ENCODE measurements at places on chromosomes 2 and 18.

- DNase-seq, result no peak
These were observed 235.3 kb downstream of the DYM start for GRCh38 chr18:49225160-49225559.

GRCh38 chr2:238389988-238390589 is 36.6 kb upstream of the ASB1 start:
- no peak for DNase-seq

- DNase-seq, result no peak
These were observed 464 bp downstream of the CYBRD1 start for GRCh38 chr2:171522788-171523087.

- no peak for DNase-seq
These were observed 24.6 kb downstream of the ANO7 start for GRCh38 chr2:241213041-241213440.

DNA sequence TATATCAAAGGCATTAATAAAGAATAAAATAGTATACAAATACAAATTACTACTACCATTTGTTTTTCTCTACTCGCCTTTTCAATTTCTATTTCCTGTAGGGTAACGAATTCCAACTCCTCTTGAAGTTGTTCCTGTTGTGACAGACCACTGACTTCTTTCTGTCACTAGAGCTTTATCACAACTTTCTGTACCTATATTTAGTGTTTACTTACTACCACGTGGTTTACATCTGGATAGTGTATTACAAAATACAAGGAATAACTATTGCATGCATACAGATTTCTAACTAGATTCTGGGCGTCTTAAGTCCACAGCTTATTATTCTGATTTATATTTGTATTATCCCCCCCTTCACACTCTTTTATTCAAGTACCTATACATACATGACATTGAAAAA is 22.3 kb downstream of the NBAS start:
- no peak for DNase-seq

- no peak for DNase-seq
These were observed 44.7 kb downstream of the TTC32 start for GRCh38 chr2:19857100-19857499.

DNA sequence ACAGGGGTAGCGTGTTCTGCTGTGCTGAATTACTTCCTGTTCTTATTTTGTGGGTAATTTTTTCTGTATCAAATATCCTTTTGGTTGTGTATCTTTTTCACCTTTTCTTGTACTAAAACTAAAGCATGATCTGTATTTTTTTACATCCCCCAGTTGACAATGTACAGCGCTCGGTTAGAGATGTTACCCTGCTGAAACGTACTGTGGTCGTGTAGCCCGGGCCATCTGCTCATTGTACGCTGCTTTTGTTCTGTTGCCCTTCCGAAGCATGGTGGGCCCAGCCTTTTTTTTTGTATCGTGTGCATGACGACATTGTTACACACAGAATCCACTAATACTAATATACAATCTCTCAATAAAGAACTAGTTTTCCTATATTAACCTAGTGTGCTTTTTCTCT is 233.1 kb downstream of the HAUS1 start:
- DNase-seq, result no peak

- no peak for DNase-seq
These were observed 32.3 kb downstream of the MYO5B start for GRCh38 chr18:50162486-50163304.

DNA sequence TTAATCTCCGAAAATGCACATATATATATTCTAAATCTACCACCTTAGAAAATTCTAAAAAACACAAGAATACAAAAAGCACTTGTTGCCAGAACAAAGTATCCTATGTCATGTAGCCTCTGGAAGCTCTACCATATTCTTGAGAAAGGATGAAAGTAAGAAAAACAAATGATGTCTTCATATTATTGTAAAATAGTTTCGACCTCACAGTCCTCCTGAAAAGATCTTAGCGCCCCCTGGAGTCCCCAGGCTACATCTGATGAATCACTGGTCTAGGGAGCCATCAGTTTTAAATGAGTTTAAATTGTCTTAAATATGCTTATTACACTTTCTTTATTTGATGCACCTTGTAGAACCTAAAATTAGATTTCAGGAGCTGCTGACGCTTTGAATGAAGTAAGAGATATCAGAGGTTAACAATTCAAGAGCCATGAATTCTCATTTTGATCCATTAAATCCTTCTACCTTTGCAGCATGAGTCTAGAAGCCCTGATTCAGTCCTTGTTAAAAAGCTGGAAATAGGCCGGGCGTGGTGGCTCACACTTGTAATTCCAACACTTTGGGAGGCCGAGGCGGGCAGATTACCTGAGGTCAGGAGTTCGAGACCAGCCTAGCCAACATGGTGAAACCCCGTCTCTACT is 138.8 kb downstream of the MCFD2 start:
- peak; percentile 45 for DNase-seq

DNA sequence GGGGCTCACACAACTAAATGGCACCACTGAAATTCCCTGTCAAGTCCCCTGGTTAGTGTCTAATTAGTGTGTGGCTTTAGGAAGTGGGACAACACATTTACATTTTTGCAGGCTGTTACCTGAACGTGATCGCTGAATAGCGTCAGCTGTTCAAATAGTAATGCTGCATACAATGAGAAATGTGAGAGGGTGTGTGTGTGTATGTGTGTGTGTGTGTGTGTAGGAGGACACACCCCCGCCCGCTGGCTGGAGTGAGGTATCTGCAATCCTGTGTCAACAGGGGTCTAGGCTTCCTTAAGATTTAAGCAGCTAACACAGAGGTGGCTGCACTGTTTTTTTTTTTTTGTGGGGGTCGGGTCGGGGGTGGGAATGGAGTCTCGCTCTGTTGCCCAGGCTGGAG is 4.8 kb upstream of the LYPD6B start:
- DNase-seq, result no peak

DNA sequence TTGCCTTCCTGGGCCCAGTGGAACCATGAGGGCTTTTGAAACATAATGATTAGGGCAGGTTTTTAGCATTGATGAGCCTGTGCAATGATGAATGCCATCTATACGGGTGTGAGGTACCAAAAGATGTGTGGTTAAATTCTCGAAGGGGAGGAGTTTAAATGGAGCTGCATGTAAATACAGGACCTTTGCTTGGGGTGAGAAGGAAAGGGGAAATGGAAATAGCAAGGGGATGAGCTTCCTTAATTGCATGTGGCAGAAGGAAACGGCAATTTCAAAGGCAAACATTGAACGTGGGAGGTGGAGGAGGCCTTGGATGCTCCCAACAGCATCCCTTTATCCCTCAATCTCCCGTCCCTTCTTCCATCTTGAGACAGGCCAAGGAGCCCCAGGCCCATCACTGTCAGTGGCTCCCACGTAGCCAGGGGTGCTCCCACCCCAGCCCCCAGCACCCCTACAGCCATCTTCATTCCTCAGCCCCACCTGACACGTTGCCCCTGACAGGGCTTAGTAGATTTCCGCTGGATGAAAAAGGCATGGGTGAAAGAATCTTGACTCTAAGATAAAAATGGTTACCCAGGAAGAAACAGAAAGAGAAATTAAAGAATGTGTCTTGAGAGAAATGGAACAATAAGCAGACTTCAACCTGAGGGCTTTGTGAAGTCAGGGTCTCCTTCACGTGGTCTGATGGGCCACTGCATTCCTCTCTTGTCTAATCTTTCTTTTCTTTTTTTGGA is 32.5 kb downstream of the INPP5D start:
- no peak for DNase-seq

GRCh38 chr2:215899141-215900074 is 113.9 kb downstream of the MREG start:
- no peak for DNase-seq

- DNase-seq, result peak; percentile 37
These were observed 165.0 kb downstream of the ANTXR1 start for GRCh38 chr2:69177785-69178636.

DNA sequence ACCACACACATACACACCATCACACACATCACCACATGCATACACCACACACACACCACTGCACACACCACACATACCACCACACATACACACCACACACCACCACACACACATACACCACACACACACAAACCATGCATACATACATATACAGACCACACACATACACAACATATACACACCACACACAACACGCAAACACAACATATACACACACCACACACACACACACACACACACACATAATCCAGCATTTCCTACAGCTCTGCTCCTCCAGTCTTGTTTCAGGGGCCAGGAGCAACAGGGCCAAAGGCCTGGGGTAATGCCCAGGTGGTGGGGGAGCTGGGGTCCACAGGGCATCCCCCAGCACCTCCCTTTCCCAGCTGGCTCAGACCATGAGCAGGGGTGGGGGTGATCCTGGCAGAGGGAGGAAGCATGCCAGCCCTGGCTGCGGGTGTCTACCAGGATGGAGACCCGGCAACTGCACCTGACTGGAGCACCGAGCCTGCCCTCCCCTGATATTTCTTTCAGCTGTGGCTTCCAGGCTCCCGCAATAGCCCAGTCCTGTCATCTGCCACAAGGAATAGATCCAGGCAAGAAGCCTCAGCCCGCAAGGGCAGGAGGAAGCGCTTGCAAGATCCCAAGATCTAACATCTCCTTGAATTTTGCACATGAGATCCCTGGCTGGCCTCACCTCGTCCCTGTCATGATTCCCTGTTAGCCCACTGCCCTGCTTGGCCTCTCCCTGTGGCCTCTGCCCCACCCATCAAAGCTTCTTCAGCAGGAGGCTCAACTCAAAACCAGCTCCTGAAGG is 196.9 kb downstream of the TNS1 start:
- no peak for DNase-seq

DNA sequence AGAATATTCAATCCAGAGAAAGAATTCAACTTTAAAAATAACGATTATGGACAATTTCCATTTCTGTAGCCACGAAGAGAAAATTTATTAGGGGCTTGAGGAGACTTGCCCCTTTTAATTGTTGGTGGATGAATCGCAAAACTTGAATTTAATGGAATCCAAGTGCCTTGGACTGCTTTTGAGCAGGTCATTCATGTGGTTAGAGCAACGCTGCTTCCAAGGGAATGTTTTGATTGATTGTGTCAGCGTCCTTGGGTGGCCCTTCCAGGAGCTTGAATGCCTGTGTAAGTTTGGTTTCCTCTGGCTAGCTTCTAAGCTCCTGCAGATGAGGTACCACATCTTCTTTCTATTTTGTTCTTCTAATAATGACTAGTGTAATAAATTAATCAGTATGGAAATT is 213.4 kb downstream of the LTBP1 start:
- DNase-seq, result no peak

DNA sequence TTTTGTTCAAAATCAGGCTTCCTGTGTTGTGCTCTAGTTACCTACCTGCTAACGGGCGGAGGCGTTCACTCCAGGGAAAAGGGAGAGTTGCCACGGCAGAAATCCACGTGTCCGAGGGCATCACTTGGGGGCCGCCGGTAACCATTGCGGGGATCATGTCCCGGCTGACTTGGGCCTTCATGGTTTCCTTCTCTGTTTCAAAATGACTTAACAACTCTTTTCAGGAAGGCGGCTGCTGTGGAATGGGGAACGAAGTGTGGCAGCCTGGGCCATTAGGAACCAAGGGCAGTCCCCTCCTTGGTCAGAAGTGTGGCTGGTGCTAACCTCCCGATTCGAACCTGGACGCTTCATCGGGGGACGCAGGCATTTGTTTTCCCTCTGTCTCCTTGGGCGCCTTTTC is 56.8 kb downstream of the INPP5D start:
- no peak for DNase-seq

- DNase-seq, result no peak
These were observed 3.9 kb upstream of the PXDN start for GRCh38 chr2:1748176-1748740.

GRCh38 chr18:70469916-70470315 is 181.1 kb downstream of the SOCS6 start:
- DNase-seq, result no peak

- DNase-seq, result no peak
These were observed 941 bp downstream of the EHD3 start for GRCh38 chr2:31234683-31235503.

- no peak for DNase-seq
These were observed 91.5 kb upstream of the NOSTRIN start for GRCh38 chr2:168710754-168711467.

DNA sequence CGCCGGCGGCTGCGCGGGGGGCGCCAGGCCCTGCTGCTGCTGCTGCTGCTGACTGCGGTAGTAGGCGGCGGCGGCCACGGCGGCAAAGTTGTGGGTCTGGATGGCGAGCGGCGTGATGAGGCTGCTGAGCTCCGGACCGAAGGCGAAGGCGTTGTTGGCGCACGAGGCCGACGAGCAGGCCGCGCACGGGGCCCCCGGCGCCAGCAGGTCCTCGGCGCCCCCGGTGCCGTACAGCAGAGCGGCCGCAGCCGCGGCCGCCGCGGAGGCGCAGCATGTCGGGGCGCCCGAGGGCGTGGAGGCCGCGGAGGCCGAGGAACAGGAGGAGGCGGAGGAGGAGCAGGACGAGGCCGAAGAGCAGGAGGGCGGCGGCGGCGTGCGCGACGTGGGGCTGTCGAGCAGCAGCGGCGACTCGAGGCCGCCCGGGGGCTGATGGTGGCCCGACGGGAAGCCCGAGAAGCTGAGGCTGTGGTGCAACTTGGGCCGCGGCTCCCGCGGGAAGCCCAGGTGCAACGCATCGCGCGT is 1.8 kb downstream of the ZFP36L2 start:
- DNase-seq, result peak; percentile 49

- no peak for DNase-seq
These were observed 150.1 kb downstream of the UXS1 start for GRCh38 chr2:106044021-106044420.

- DNase-seq, result peak; percentile 65
These were observed 14.1 kb upstream of the MEX3C start for GRCh38 chr18:51211552-51211951.

DNA sequence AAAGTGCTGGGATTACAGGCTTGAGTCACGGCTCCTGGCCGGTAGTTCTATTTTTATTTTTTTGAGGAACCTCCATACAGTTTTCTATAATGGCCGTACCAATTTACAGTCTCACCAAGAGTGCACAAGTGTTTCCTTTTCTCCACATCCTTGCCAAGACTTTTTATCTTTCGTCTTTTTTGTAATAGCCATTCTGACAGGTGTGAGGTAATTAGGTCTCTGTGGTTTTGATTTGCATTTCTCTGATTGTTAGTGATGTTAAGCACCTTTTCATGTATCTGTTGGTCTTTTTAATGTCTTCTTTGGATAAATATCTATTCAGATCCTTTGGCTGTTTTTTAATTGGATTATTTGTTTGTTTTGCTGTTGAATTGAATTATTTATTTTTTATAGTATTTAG is 9.3 kb downstream of the ARMC9 start:
- no peak for DNase-seq

DNA sequence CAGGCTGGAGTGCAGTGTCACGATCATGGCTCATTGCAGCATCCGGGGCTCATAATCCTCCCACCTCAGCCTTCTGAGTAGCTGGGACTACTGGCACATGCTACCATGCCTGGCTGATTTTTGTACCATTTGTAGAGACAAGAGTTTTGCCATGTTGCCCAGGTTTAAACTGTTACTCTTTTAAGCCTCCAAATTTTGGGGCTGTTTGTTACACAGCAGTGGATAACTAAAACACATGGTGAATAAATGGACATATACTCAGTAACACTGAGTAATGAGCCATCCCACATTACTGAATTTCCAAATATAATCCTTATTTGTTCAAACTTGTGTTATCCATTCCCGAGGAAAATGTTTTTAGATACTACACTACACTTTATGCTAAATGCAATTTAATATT is 9.8 kb downstream of the ADCY3 start:
- DNase-seq, result no peak
